Fibroblast of skin of back (primary cell): ENCODE measurements at places on chromosomes 13 and 19.

- no peak for DNase-seq
Observed at GRCh38 chr19:45772912-45773311, 3.9 kb upstream of the SIX5 start.

DNA sequence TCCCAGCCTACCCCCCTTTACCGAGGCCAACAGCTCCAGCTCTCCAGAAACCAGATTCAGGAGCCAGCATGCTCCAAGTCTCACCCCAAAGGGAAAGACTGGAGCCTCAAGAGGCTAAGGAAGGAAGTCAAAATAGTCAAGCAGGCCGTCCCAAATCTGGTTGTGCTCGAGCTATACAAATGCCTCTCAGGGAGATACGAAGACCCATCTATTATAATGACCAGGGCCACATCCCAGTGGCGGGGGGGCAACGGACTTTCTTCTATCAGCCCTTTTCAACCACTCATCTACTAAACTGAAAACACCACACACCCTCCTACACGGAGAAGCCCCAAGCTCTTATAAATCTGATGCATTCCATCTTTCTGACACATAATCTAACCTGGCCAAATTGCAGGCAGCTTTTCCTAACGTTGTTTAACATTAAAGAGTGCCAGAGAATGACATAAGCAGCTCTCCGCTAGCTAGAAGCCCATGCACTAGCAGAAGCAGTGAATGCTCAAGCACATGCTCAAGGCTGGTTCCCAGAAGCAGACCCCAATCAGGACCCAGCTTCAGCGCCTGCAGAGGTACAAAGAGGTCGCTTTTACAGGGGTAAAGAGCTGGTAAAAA lies 104.6 kb upstream of the ZNF98 start:
- no peak for DNase-seq

GRCh38 chr13:111034811-111035210 lies 80.3 kb upstream of the ARHGEF7 start:
- DNase-seq, result peak; percentile 63

DNA sequence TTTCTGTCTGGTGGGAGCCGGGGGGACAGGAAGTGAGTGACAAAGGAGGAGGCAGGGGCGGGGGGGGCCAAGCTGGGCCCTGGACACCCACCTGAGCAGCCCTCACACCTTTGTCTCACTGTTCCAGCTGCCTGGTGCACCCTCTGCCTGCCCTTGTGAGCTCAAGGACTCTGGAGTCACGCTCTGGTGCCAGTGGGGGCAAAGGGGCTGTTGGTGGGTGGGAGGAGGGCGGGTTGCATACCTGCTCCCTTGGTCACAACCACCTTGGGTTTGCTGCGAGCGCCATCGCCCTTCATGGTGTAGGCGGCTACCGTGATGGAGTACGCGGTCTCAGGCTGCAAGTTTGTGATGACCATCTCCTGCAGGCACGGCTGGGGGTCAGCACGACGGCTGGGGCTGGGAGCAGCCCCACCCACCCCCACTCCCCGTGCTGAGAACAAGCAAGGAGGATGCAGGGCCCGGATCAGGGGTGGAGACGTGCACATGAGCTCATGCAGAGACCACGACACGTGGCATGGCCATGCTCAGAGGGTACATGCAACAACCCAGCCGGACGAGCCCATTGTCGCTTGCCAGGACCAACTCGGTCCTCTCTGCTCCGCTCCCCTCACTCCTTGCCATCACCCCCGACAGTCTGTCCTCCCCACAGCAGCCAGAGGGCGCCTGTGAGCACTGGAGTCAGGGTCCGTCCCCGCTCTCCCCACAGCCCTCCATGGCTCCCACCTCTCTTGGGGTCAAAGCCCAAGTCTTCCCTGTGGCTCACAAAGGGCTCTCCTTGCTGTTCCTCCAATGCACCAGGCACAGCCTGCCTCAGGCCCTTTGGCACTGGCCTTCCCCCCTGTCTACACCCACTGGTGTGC lies 114.9 kb downstream of the PTPRS start:
- no peak for DNase-seq

- peak; percentile 99 for DNase-seq
Observed at GRCh38 chr13:33285420-33286124, at the start of gene STARD13. Gene STARD13, minus strand, starts transcription at chr13:33285755. Its CDS starts 117 bp downstream, at chr13:33285638.

DNA sequence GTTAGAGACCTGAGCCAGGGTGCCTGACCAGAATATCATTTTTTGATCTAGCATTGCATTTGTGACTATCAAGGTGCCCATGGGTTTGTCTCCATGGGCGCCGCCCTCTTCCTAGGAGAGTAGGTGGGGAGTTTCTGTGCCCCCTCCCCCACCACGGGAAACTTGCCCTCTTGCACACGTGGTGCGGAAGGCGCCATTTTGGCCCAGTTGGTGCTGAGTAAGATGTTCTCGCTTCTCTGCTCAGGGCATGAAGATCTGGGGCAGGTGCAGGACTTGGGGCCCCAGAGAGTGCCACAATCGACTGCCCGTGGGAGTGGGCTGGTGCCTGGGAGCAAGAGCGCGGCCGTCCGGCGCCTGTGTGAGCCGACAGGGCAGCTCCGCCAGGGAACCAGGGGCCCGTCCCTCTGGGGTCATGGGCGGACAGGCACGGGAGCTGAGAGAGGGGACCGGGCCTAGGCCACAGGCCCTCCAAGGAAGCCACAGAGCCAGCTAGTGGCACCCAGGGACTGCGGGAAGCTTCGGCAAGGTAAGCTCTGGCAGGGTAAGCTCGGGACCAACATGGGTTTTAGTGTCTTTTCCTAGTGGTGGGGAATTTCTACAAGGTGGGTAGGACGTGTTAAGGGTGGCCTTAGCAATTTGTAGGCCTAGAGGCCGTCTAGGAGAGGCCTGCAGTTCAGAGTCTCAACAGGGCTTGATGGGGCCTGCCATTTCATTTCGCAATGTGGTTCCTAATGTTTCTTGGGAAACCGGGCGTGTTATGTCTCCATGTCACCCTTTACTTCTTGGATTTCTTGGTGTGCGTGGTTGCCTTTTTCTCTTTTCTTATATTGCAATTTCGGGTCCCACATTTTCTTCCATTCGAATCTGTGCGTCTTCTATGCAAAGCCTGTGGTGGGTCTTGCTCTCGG lies 14.5 kb downstream of the SACS start:
- no peak for DNase-seq
